ENCODE measurements at places on chromosomes 3 and 15.

DNA sequence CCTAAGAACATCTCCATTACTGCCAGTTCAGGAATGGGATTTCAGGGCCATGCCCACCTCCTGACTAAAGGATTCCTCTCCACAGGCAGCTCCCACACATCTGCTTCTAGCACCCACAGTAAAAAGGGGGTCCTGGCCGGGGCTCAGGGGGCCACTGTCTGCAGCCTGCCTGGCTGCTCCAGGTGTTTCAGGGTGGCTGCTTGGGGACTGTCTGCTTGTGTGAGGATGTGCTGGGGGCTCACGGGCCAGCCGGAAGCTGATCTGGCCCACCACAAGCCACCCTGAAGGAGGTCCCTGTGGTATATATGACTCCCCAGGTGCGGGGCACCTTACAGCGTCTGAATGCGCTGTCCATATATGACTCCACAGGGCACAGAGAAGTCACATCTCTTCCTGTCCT is 135.4 kb downstream of the NSMCE3 start:
- no peak for DNase-seq

DNA sequence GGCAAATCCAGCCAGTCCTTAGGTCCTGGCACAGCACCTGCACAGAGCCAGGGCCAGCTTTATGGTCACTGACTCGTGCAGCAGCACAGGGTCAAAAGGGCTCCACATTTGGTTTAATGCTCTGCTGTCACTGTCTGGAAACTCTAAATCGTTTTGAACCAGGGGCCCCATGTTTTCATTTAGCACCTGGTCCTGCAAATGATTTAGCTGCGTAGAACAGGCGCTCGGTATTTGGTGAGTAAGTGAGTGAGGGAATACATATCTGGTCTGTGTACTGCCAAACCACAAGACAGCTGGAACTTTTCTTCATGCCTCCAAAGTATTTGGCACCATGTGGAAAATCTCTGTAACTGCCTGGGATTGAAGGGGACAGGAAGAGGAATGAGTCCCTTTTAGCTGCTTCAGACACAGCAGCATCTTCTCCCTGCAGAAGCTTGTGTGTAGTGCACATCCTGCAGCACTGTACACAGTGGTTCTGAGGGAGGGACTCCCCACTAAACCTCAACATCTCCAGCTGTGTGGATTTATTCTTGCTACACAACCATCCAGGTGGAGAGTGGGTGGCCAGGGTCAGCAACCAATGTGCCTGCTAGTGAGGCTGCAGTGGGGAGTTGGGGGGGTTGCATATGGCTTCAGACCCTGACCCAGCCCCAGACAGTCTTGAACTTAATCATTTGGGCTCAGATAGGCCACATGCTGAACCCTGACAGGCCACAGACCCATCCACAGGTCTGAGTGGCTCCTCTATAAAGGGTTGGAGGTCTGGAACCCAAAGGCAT is 1.1 kb downstream of the SH2D7 start:
- DNase-seq, result no peak

GRCh38 chr3:14202874-14203520 is 24.4 kb downstream of the LSM3 start:
- DNase-seq, result no peak

DNA sequence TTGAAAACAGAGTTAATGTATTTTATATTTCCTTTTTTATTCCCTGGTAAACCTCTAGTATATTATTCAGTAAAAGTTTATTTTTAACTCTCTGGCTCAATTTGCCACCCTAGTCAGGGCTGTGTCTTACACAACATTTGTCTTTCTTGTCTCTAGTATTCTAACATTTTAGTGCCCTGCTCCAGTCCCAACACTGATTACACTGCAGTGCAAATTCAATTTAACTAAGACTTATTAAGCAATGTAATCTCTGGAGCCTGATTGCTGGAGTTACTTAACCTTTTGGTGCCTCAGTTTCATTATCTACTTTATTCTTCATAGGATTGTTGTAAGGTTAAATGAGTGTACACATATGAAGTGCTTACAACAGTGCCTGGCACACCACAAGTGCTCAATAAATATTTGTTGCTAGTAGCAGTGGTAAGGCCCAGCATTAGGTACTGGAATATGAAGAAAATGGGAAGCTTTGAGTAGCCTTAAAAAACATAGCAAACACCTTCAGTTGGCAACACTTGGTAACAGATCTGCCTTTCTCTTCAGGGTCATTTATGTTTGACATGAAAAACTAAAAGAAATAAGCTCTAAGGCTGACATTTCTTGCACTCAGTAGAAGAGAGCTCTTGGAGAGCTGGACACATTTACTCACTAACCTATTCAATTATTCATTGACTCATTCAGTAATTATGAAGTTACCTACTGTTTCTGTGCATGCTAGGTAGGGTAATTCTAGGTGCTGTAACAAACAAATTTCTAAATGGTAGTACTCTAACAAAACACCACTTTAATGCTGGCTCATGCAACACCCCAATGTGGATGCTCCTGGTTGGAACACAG is 364.5 kb upstream of the EPHA3 start:
- DNase-seq, result no peak

GRCh38 chr3:78791753-78792152 is 976.0 kb downstream of the ROBO1 start:
- no peak for DNase-seq
